Nephron progenitor cell (in vitro differentiated cells): ENCODE measurements at places on chromosomes 7 and 10.

GRCh38 chr10:13105184-13105583 is 5.2 kb downstream of the OPTN start:
- DNase-seq, result no peak

DNA sequence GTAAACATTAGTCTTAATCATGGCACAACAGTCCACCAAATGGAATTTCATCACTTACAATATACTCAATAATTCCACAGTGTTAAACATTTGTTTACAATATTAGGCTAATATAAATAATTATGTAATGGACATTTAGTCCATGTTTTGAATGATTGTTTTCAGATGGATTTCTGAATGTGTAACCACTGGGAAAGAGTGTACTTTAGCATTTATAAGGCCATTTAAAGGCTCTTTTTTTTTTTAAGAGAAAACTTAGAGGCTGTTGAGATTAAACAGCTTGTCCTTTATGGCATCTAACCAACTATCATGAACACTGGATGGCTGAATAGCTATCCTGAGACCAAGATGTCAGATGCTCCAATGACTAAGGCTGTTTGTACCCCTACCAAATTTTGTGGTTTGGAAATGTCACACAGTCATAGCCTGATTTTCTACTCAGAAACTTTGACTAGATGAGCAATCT is 248.3 kb upstream of the GLI3 start:
- DNase-seq, result no peak

DNA sequence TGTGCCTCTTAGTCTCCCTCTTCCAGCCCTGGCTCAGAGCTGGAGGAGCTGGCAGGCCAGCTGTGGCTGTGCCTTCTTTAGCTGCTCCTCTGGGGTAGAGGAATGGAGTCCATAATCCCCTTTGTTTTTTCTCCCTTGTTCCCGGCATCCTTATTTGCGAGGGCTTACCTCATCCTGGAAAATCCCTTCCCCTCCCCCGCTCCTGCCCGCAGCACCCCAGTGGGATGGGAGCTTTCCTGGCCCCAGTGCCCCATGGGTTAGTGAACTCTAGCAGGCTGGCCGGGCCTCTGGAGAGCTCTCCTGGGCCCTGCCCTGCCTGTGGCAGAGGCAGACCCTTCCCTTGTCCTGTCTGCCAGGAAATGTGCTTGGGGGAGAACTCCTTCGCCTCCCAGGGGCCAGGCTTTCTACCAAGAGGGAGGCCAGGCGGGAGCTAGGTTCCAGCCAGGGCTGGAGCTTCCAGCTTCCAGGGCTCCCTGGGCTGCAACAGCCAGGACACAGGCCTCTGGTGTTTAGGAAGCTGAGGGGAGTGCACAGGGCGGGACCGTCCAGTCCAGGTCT is 16.5 kb upstream of the TRIM8 start:
- DNase-seq, result peak; percentile 48

DNA sequence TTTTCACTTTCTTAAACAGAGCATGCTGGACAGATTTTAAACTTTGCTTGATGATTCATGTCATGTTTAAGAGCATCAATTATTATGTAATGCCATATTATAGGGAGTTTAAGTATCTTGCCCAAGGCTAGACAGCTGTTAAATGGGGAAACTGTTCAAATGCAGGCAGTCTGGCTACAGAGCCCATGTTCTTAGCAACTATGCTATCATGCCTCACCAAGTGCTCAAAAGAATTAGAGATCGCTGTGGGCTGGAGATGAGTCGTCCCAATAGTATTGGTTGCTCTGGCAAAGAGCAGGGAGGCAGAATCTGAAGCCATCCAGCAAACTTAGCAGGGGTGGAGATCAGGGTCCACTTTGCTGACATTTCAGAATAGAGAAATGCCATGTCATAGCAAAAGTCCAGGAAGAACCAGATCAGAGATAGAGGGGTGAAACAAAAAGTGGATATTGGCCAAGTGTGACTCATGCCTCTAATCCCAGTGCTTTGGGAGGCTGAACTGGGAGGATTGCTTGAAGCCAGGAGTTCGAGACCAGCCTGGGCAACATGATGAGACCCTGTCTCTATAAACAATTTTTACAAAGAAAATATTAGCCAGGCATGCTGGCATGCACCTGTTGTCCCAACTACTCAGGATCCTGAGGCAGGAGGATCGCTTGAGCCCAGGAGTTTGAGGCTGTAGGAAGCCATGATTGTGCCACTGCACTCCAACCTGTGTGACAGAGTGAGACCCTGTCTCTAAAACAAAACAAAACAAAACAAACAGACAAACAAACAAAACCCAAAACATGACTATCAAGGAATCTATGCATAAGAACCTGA is 57.8 kb downstream of the BAMBI start:
- DNase-seq, result no peak

DNA sequence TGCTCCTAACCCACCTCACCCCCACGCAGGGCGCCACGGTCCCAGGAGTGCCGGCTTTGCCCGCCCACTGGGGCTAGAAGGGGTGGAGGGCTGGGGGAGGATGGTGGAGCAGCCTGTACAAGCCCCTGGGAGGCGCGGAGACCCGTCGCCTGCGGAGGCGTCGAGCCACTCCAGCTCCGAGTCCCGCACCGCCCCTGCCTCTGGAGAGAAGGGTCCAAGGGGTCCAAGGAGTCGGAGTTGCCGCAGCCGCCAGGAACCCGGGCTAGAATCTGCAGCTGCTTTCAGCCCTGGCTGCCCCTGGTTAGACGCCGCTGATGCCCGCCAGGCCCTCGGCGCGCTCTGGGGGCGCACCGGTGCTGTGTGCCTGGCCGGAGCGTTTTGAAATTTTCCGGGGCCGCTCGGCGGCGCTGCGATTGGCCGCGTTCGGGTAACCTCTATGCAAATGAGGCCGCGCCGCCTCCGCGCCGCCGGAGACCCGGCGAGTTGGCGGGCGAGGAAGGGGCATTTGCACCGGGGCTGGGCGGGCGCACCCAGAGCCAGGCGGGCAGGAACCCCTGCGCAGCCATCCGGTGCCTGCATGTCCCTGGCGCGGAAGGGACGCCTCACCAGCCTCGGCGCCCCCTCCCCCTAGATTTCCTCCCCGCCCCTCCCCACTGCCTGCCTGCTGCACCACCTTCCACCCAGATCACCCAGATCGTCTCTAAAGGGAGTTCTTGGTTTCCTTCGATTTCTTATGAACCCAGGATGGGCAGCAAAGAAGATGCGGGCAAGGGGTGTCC is at the start of gene HMX2:
TSS of gene HMX2 (plus strand) at position 502 of the 779 bp plus-strand sequence. CDS start at position 745, 243 bp downstream.
- peak; percentile 73 for DNase-seq

DNA sequence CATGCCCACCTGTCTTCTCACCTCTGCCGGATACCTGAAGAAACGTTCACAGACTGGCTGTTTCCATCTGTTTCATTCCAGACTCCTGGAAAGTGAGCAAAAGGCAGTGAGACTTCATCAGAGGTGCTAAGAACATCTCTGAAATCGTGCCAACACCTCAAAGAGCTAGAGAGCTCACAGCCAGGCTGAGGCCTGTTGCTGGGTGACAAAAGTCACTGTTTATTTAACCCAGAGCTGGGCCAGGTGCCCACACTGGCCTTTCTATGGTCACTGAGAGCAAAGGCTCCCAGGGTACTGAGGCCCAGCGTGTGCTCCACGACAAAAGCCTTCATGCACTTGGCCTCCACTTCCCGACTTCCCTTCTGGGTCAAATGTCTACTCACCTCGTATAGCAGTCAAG is 3.7 kb upstream of the NANOS1 start:
- DNase-seq, result no peak
